ENCODE measurements at places on chromosomes 11 and 22.

DNA sequence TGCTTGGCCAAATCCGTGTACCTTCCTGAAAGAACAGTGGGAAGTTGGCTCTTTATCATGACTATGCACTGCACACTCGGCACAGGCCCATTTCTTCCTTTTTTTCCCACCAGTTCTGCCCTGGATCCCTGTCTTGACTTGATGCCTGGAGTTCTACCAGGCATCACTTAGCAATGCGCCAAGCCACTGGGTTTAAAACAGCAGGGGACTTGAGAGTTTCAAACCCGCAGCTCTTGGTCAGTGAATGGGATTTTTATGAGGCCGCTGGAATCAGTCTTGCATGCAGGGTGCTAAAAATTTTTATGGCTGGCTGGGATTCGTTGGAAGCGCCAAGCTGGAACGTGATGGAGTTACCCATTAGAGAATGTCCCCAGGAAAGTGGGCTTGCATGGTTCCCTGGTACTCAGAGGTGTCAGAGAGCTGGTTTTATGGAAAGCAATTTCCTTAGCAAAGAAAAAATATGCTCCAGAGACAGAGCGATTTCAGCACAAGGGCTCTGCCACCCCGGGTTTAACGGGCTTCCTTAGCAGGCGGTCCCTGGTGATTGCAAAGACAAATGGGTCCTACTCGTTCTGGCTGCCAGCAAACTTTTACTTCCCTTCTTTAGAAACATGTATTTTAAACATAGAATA lies 432.9 kb downstream of the TENM4 start:
- DNase-seq, result no peak

- DNase-seq, result no peak
Observed at GRCh38 chr11:114159320-114159719, 99.8 kb downstream of the ZBTB16 start.

- DNase-seq, result no peak
Observed at GRCh38 chr22:38755155-38755910, 465 bp downstream of the SUN2 start.

GRCh38 chr11:104467404-104467803 lies 303.5 kb upstream of the PDGFD start:
- DNase-seq, result no peak

DNA sequence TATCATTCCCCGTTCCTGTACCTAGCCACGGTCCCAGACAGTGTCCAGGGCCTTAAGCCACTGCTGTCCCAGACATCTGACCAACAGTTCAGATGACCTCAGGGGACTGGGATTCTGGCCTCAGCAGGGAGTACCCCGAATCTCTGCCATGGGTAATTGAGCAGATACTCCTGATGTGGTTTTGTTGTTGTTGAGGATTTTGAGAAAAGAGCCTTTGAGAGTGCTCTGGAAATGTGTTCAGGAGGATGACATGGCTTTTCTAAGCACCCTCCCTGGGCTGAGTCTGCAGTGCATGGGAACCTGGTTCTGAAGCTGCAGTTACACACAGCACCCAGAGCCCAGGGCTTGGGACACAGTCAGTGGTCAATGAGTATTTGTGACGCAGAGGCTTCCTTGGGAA lies 30.4 kb downstream of the ADAMTS15 start:
- no peak for DNase-seq

DNA sequence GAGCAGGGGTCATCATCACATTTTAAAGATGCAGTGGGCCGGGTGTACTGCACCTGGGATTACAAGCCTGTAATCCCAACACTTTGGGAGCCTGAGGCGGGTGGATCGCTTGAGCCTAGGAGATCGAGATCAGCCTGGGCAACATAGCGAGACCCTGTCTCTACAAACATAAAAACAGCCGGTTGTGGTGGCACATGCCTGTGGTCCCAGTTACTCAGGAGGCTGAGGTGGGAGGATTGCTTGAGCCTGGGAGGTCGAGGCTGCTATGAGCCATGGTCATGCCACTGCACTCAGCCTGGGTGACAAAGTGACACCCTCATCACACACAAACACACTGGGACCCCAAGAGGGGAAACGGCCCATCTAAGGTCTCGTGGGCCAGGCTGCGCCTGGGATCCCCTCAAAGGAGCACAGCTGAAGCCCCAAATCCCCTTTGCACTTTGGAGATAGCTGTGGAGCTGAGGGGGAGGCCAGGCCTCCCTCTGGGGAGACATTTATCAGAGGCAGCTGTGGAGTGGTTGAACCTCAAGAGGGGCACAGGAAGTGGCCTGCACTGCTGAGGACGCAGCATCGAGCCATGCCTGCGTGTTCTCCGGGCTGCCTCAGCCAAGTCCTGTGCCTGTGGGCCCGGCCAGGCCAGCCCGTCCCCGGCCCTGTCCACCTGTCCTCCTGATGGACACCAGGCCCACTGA lies 27.5 kb downstream of the OSBPL5 start:
- no peak for DNase-seq

- DNase-seq, result no peak
Observed at GRCh38 chr22:36085476-36086169, 57.0 kb upstream of the RBFOX2 start.

GRCh38 chr22:44102121-44102520 lies 78.0 kb downstream of the PARVB start:
- no peak for DNase-seq

- no peak for DNase-seq
Observed at GRCh38 chr22:33652615-33653014, 267.7 kb downstream of the LARGE1 start.

GRCh38 chr11:110747531-110747930 lies 35.3 kb upstream of the ARHGAP20 start:
- no peak for DNase-seq

DNA sequence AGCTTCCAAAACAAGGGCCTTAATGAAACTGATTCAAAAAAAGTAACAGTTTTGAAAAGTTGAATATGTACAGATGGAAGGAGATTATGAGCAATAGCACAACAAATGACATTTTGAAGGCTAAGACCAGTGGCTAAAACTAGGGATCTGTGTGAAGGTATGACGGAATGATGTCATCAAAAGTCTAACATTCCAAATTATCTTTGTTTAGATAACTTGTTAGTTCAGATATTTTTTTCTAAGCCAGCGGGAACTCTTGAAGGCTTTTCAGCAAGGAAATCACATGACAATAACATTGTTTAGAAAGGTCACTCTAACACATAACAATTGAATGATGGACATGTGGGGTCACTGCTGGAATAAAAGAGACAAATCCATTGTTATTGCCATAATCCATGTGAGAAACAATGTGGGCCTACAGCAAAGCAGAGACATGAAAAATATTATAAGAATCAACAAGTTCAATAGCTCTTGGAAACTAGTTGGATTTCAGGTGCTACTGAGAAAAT lies 260.5 kb downstream of the CASP12 start:
- DNase-seq, result no peak

DNA sequence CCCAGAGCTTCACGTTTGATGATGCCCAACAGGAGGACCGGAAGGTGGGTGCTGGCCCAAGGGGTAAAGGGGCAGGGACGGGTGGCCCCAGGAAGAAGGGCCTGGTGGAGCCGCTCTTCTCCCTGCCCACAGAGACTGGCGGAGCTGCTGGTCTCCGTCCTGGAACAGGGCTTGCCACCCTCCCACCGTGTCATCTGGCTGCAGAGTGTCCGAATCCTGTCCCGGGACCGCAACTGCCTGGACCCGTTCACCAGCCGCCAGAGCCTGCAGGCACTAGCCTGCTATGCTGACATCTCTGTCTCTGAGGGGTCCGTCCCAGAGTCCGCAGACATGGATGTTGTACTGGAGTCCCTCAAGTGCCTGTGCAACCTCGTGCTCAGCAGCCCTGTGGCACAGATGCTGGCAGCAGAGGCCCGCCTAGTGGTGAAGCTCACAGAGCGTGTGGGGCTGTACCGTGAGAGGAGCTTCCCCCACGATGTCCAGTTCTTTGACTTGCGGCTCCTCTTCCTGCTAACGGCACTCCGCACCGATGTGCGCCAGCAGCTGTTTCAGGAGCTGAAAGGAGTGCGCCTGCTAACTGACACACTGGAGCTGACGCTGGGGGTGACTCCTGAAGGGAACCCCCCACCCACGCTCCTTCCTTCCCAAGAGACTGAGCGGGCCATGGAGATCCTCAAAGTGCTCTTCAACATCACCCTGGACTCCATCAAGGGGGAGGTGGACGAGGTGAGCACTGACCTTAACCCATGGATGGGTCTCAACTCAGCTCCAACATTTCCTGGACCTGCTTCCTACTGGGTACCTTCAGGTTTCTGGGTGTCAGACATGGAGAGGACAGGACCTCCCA lies 2.0 kb downstream of the RIC8A start:
- DNase-seq, result no peak

DNA sequence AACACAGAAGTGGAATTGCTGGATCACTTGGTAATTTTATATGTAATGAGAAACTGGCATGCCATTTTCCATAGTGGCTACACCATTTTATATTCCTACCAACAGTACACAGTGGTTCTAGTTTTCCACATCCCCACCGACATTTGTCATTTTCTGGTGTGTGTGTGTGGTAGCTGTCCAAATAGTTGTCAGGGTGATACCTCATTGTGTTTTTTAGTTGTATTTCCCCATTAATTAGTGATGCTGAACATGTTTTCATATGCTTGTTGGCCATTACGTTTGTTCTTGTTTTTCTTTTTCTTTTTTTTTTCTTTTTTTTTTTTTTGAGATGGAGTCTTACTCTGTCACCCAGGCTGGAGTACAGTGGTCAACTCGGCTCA lies 12.2 kb downstream of the NEU3 start:
- no peak for DNase-seq

- no peak for DNase-seq
Observed at GRCh38 chr11:132064987-132065620, 694.7 kb downstream of the NTM start.

GRCh38 chr22:49968831-49969661 lies 8.5 kb downstream of the PIM3 start:
- DNase-seq, result no peak
